ENCODE measurements at places on chromosomes 11 and 22.

DNA sequence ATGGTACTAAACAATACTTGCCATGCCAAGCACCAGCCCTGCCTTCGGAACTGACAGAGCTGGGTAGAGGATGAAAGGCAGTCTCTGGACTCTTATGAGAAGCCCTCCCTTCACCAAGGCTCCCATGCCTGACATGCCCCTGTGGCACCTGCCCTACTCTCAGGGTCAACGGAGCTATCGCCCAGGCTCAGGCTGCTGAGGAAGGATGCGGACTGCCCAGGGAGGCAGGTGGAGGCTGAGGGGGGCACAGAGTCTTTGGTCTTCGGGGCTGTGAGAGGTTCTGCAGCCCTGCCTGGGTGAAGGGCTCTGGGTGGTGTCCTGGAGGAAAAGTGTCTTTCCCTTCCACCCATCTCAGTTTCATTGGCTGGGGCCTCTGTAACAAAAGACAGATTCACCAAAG lies 290.8 kb upstream of the B3GAT1 start:
- H3K36me3 ChIP-seq: no peaks in the 10 kb centered on the region
- H3K4me3 ChIP-seq: no peak overlapping the region
- peaks cover 2% of the 10 kb centered on the region for H3K27me3 ChIP-seq

- no peak for DNase-seq
- H3K27me3 ChIP-seq: no peaks in the 10 kb centered on the region
- H3K4me3 ChIP-seq: no peak overlapping the region
- H3K36me3 ChIP-seq: peaks cover 33% of the 10 kb centered on the region
- H3K27ac ChIP-seq: peak overlapping the region; percentile 75
Measured at GRCh38 chr11:17985517-17985916, 27.3 kb downstream of the SERGEF start.

DNA sequence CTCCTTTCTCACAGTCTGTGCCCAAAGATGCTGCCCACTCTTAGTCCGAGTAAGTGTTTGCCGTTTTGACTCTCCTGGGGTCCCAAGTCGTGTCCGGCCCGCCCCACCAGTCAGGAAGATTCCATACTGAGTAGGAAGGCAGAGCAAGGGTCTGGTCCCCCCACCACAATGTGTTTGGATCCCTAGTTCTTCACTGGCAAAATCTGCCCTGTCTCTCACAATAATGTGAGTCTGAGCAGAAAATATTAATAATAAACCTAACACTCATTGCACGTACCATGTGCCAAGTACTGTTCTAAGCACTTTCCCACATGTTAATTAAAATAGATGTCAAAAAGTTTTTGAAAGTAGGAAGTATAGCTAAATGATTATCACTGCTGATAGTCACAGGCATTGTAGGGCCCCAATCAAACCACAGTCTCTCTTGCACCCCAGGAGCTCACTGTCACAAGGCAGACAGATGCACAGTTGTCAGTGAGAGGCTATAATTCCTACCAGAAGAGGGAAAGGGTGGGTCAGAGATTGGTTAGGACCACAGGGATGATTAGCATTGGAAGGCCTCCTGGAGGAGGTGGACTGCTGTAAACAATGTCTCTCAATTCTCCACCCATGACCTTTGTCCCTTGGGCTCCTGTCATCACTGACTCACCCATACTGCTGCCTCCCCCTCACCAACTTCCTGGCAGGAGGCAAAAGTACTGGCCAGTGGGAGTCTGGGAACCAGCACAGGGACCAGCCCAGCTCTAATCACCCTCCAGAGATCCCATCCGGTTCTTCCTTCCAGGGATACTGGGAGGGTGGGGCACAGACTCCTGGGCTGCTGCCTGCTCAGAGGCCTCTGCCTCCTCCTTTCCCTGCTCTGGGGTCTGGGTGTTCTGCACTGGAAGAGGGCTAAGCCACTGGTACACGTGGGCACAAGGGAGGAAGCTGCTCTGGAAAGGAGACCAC lies 1.0 kb upstream of the POLD4 start:
- no peaks in the 10 kb centered on the region for H3K36me3 ChIP-seq
- peak; percentile 82 for DNase-seq
- peak overlapping the region; percentile 99 for H3K27ac ChIP-seq

DNA sequence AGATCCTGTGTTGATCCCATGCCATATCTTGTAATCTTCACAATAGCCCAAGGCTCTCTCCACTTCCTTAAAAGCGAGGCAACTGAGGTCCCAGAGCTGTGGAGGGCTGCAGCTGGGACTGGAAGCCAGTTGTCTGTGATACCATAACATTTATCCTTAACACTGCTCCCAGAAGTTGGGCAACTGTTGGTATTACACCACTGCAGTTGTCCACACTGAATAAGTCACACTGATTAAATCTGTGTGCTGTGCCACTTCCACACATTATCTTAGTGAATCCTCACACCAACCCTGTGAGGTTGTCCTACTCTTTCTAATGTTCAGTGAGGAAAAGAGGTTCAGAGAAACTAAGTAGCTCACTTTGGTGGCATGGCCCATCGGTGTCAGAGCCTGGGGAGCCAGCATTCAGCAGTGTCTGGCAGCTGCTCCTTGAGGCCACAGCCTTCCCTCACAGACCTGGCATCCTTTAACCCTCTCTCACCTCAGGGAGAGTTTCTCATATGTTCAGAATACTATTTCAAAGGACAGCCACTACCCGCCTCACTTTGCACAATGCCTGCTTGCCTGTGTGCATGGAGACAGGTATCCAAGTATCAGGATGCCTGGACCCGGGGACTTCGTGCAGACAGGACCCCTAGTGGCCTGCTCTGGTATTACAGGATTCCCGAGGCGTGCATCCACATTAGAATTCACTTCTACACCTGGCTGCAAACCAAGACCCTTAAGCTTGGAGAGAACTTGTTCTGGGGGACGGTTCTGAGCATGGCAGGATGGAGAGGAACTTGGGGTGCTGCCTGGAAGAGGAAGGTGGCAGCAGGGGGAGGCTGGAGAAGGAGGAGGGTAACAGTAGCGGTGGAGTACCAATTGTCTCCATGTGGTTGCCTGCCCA lies 221.9 kb upstream of the TBCEL start:
- H3K4me1 ChIP-seq: no peaks in the 10 kb centered on the region
- H3K27ac ChIP-seq: no peak overlapping the region
- no peaks in the 10 kb centered on the region for H3K36me3 ChIP-seq
- DNase-seq: no peak
- H3K4me3 ChIP-seq: no peak overlapping the region

- no peak overlapping the region for H3K4me3 ChIP-seq
- no peaks in the 10 kb centered on the region for H3K27me3 ChIP-seq
- H3K27ac ChIP-seq: no peak overlapping the region
- DNase-seq: no peak
- no peaks in the 10 kb centered on the region for H3K36me3 ChIP-seq
- no peaks in the 10 kb centered on the region for H3K4me1 ChIP-seq
Measured at GRCh38 chr22:47190276-47190956, 428.0 kb downstream of the TBC1D22A start.

DNA sequence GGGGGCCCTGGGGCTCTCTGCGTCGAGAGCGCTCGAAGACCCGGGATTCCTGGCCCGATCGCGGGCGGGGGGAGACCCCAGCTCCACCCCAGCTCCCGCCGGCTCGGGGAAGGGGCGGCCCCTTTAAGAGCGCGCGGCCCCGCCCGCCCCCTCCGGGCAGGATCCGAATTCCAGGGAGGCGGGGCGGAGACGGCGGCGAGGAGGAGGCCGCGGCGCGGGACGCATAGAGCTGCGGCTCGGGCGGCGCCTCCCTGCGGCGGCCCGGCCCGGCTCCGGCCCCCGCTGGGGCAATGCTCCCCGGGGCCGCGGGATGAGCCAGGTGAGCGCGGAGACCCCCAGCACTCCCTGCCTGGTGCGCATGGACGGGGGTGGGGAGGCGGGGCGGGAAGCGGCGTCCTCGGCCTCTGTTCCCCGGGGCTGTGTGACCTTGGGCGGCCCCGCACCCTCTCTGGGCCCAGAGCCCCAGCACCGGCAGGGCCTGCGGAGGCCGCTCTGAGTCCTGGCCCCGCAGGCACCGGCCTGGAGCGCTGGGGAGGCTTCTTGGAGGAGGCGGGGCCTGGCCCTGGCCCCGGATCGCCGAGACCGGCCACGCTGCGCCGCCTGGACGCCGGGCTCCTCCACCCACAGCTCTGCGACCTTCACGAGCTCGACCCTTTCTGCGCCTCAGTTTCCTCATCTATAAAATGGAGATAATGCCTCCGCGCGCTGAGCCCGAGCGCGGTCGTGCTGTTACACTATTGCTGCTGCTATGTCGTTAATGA lies 565 bp downstream of the GAS2L1 start:
- peak; percentile 88 for DNase-seq
- H3K36me3 ChIP-seq: no peaks in the 10 kb centered on the region
- H3K4me1 ChIP-seq: peaks cover 27% of the 10 kb centered on the region
- peak overlapping the region; percentile 81 for H3K27ac ChIP-seq
- peak overlapping the region; percentile 92 for H3K4me3 ChIP-seq

- peaks cover 66% of the 10 kb centered on the region for H3K4me1 ChIP-seq
- peaks cover 100% of the 10 kb centered on the region for H3K36me3 ChIP-seq
- DNase-seq: peak; percentile 73
- H3K27ac ChIP-seq: peak overlapping the region; percentile 100
Measured at GRCh38 chr11:65435981-65436411, 13.4 kb downstream of the NEAT1 start.

DNA sequence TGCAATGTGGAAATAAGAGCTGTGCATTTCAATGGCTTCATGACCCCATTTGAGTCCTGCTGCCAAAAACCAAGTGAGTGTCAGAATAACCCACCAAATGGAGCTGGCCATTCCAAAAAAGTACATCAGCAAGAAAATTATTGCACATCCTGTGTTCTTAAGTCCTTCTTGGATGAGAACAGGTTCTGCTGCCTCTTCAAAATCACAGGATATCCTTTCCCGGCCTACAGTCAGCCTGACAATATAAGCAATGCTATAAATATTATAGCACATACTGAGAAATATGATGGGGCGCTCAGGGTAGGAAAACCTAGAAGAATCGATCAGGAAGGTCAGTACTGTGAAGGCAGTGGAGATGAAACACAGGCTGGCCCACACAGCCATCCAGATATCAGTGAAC lies 3.5 kb downstream of the FZD4 start:
- H3K27me3 ChIP-seq: no peaks in the 10 kb centered on the region
- peak overlapping the region; percentile 96 for H3K4me3 ChIP-seq
- DNase-seq: no peak

GRCh38 chr22:29326481-29326880 lies 11.0 kb upstream of the RASL10A start:
- H3K27me3 ChIP-seq: no peaks in the 10 kb centered on the region
- H3K27ac ChIP-seq: no peak overlapping the region
- H3K4me3 ChIP-seq: no peak overlapping the region
- H3K36me3 ChIP-seq: peaks cover 2% of the 10 kb centered on the region
- peaks cover 35% of the 10 kb centered on the region for H3K4me1 ChIP-seq
- no peak for DNase-seq

DNA sequence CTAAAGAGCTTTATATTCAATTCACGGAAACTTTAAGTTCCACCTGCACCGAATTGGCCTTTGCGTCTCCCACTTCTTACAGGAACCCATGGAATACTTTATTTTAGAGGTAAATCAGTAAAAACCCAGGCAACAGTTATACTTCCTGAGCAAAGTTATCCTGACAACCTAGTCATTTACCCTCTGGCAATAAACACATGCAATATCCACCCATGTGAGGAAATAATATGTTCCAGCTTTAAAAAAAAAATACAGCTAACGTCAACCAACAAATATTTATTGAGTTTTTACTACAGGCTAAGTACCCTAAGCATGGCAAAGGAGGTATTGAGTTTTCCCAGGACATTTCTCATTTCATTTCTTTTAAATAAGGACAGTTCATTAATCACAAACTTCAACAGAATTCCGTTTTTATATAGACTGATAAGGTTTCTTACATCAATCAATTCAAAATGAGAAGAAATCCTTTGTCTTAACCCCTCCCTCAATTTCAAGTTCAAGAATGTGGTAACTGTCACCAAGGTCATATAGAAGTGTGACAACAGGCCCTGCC lies 38.3 kb upstream of the CCDC34 start:
- DNase-seq: no peak
- no peaks in the 10 kb centered on the region for H3K27me3 ChIP-seq
- H3K36me3 ChIP-seq: no peaks in the 10 kb centered on the region
- H3K4me1 ChIP-seq: no peaks in the 10 kb centered on the region
- no peak overlapping the region for H3K27ac ChIP-seq

GRCh38 chr22:40007853-40008710 lies 13.3 kb downstream of the FAM83F start:
- no peak for DNase-seq
- no peaks in the 10 kb centered on the region for H3K4me1 ChIP-seq
- peaks cover 7% of the 10 kb centered on the region for H3K27me3 ChIP-seq
- no peaks in the 10 kb centered on the region for H3K36me3 ChIP-seq
- H3K27ac ChIP-seq: no peak overlapping the region
- no peak overlapping the region for H3K4me3 ChIP-seq
